ENCODE measurements at places on chromosomes 4 and X.

DNA sequence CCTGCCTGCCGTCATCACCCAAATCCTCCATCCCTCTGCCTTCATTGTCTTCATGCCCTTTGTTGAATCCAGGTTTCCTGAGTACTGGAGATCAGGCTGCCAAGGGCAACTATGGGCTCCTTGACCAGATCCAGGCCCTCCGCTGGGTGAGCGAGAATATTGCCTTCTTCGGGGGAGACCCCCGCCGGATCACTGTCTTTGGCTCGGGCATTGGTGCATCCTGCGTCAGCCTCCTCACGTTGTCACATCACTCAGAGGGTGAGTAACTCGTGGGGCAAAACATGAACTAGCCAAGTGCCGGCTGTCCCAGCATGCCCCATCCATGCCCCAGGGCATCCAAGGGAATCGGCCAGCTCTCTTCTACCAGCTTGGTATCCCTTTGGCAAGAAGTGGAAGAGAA lies 19.4 kb downstream of the NLGN3 start:
- no peak for DNase-seq

GRCh38 chr4:76016393-76016792 lies 6.9 kb downstream of the CXCL10 start:
- no peak for DNase-seq

DNA sequence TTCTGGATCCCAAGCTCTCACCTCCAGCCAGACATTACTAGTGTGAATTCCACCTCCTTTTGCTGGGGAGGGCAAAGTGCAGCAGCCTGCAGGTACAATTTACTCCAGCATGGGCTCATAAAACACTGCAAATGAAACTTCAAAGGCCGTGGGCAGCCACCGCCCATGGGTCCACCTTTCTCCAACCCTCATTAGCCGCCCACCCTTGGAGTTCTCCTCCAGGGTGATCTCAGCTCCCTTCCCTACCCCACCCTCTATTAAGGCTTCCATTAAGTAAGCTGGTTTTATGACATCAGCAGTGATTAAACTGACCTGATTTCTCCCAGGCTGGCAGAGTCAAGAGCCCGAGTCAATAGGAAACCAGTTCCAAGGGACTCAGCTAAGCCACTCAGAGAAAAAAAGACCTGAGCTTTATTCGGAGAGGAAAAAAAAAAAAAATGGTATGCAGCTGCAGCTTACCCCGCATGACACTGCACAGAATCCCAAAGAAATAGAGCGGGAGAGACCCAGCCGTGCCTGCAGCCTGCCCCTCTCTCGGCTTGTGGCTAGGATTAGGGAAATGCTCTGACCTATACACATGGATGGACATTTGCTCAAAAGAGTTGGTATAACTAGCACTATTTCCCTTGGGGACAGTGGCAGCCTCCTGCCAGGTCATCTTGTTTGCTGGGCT lies 319.6 kb downstream of the PTTG2 start:
- DNase-seq: no peak

DNA sequence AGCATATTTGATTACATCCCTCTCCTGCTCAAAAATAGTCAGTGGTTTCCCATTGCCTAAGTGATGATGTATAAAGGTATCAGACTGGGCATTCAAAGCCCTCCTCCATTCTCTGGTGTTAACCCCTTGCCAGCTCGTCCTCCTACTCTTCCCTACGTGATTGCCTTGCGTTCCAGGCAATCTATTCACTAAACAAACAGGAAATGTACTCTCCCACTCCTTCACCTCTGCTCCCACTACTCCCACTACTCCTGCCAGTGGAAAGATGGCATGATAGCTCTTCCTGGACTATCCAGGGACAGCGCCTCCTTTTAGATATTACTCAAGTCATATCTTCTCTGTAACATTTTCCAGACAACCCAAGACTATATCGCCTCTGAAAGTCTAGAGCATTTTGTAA lies 5.8 kb downstream of the DGAT2L6 start:
- DNase-seq: no peak

- peak; percentile 22 for DNase-seq
These were observed 26.9 kb downstream of the ASB9 start for GRCh38 chrX:15242899-15243555.

- no peak for DNase-seq
These were observed 1.5 kb upstream of the SLC16A2 start for GRCh38 chrX:74419864-74420195.
